ENCODE measurements at places on chromosomes 4 and X.

- DNase-seq: no peak
Observed at GRCh38 chr4:176872461-176872860, 79.7 kb upstream of the VEGFC start.

- no peak for DNase-seq
Observed at GRCh38 chr4:158134222-158134621, 38.6 kb downstream of the GASK1B start.

GRCh38 chr4:158181906-158182305, 9.1 kb upstream of the GASK1B start:
- DNase-seq: no peak

DNA sequence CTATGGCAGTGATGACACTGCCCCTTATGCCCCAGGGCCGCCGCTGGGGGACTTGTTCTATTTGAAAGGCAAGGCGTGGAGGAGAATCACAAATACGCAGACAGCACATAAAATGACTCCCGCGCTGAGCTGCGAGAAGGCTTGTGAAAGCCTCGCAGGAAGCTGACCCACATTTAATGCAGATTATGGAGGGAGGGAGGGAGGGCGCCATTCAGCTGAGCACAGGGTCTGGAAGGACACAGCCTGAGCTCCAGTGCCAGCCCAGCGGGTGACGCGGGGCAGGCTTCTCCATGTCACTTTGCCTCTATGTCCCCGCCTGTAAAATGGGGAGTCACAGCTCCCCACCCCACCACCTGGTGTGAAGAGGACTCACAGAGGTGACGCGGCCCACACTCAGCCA, 14.3 kb downstream of the ABLIM2 start:
- DNase-seq: no peak

GRCh38 chr4:165381821-165382373, 3.1 kb downstream of the CPE start:
- no peak for DNase-seq

DNA sequence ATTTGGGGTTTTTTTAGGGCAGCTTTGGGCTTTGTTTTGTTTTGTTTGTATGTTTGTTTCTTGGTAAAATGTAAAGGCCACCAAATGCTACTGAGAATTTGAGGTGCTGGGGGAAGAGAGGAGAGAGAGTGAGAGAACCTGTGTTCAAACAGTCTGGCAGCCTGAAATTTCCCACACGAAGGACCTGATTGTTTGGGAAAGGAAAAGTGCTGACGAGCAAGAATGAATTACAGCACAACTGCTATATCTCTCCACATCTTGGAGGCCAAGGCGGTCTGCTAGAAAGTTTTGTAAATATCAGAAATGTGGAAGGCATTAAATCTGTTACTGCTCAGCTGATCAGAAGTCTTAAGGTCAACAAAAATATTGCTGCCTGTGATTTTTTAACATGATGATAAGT, 170.5 kb downstream of the PALLD start:
- no peak for DNase-seq

Data from stimulated activated CD8-positive, alpha-beta memory T cell treated with anti-CD3 and anti-CD28 coated beads, Interleukin-15, amount 100 ng/mL, for 24 hours (primary cell).